Liver (tissue), 10 donors: ENCODE measurements at places on chromosomes 7 and 10.

- DNase-seq, result peak; percentile 71
Measured at GRCh38 chr10:71319042-71319799, at the start of gene SLC29A3. TSS of gene SLC29A3 (plus strand) at chr10:71319259. CDS start at chr10:71319310, 51 bp downstream.

GRCh38 chr7:147516391-147516790 is 1074.2 kb upstream of the C7orf33 start:
- DNase-seq, result no peak

DNA sequence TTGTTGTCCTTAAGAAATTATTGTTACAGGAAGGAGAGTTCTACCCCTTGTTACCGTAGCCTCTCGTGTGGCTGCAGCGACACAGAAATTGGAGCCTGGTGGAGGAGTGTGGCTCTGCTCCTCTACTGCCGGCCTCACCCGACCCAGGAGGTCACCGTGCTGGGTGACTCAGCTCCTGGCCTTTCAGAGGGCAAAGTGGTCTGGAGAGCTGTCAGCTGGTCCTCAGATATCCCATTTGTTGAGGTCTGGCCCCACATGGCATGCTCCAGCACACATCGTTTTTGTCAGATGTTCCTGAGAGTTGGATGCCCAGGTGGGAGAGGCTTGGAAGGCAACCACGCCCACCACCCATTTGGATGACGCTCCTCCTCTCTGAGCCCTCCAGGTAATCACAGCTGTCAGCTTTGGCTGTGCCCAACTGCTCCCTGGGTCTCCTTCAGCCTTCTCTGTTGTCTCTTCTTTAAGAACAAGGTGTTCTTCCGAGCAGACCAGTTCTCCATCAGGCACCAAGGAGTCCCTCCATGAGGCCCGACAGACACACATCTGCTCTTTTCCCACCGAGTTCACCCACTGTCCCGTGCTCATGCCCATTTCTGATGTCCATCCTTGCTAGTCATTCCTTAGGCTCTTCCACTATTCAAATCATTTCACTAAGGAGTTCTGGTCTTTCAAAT is 80.3 kb downstream of the RAMP3 start:
- no peak for DNase-seq

- no peak for DNase-seq
Measured at GRCh38 chr7:101974393-101974792, 157.0 kb downstream of the CUX1 start.

GRCh38 chr7:37448011-37448635 is 541 bp downstream of the ELMO1 start:
- DNase-seq, result no peak

DNA sequence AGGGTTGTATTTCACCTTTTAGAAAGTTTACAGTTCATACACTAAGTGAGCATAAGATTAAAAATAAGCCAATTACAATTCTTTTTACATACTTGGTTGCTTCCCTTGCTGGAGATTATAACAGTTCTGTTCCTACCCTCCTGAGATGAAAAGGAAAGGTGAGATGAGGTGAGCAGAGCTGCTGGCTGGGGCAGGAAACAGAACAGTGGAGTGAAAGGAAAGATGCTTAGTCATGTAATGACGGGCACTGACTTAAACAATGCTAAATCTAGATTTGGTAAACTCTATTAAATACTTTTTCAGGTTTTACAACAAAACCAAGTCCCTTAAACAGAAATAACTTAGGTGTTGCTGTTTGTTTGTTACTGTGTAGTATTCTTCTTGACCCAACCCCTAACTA is 19.9 kb upstream of the ZEB1 start:
- no peak for DNase-seq

DNA sequence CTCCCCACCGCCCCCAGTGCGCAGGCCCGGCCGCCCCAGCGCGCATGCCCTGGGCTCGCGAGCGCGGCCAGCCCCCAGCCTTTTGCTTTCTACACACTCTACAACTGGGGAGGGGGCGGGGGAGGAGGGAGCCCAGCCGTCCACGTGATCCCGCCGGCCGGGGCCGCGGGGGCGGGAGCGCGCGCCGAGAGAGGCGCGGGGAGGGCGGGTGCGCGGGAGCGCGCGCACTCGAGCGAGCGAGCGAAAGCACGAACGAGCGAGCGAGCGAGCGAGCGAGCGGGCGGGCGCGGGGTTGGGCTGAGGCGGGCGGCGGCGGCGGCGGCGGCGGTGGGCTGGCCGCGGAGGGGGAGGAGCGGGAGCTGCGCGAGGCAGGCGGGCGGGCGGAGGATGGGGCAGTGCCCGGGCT is at the start of gene AUTS2:
TSS of gene AUTS2 (plus strand) at position 395 of the 406 bp plus-strand sequence. CDS start 1,179 bp downstream, outside the sequence.
- peak; percentile 82 for DNase-seq

- no peak for DNase-seq
Measured at GRCh38 chr7:25989140-25989705, 162.8 kb upstream of the NFE2L3 start.

DNA sequence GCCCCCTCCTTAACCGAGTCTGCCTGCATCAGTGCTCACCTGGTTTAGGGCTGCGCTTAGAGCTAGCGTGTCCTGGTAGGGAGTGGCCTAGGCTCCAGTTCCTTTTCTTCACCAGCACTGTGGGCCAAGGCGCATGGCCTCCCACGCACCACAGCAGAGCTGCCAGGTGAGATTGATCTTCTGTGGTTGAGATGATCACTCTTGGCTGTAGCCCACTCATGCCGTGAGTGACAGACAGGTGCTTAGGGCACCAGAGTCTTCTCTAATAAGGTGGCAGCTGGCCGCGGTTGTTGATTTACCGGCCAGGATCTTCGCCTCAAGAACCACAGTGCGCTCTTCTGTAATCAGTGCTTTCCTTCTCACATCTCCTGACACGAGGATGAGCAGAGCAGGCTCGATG is 157.2 kb upstream of the INSYN2A start:
- no peak for DNase-seq

GRCh38 chr7:33940503-33940902 is 35.2 kb downstream of the BMPER start:
- no peak for DNase-seq

DNA sequence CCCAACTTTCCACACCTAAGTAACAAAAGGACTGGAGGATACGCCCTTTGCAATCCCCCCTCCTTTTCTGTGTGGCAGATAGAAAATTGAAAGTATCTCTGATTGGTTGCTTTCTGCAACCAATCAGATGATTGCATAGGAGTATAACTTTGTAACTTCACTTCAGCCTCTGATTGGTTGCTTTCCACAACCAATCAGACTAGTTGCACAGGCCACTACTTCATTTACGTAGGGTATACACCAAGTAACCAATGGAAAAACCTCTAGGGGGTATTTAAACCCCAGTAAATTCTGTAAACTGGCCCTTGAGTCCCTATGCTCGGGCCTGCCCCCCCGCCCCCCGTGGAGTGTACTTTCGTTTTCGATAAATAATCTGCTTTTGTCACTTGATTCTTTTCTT is 1080.4 kb downstream of the CNTNAP2 start:
- DNase-seq, result no peak

- no peak for DNase-seq
Measured at GRCh38 chr7:77536017-77536412, 1.1 kb upstream of the PTPN12 start.

- DNase-seq, result no peak
Measured at GRCh38 chr7:137878333-137878961, 31.7 kb upstream of the DGKI start.

- DNase-seq, result no peak
Measured at GRCh38 chr7:44976040-44976745, 2.6 kb downstream of the MYO1G start.

DNA sequence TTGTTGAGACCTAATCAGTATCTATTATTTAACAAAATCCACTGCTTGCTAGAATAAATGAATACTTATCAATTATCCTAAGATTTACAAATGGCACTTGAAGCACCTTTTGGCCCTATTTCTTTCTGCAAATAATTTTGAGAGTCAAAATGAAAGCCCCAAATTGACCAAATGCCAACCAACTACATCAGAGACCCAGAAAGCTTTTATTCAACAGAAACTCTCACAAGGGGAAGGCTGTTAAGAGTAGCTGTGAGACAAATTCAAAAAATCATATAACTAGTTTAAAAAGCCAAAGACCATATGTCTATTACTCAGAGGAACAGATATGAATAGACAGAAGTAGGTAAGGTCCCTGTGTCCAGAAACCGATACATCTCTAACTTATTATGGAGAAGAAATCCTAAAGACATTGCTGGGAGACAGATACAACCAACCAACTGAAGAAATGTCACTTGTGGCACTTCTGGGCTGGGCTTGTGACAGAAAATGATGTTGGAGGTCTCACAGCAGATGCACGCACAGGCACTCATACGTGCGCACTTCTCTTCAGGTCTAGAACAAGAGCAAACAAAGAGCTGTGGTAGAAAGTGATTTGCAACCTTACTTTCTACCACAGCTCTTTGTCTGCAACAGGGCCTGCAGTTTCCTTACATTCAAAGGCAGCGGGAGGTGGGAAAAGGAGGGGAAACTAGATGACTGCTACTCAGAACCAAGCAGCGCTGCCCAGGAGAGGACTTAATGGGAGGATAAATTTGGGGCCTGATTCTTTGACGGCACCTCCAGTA is 58.6 kb upstream of the KCNIP2 start:
- no peak for DNase-seq

- DNase-seq, result no peak
Measured at GRCh38 chr7:39069896-39070881, 92.5 kb downstream of the POU6F2 start.

GRCh38 chr7:83876593-83876992 is 227.7 kb upstream of the SEMA3E start:
- no peak for DNase-seq
